CD4-positive, alpha-beta T cell treated with Interleukin-15 for 1 hour (primary cell): ENCODE measurements at places on chromosomes 6 and 20.

- no peak for DNase-seq
These were observed 107.4 kb downstream of the PREX1 start for GRCh38 chr20:48720256-48720985.

DNA sequence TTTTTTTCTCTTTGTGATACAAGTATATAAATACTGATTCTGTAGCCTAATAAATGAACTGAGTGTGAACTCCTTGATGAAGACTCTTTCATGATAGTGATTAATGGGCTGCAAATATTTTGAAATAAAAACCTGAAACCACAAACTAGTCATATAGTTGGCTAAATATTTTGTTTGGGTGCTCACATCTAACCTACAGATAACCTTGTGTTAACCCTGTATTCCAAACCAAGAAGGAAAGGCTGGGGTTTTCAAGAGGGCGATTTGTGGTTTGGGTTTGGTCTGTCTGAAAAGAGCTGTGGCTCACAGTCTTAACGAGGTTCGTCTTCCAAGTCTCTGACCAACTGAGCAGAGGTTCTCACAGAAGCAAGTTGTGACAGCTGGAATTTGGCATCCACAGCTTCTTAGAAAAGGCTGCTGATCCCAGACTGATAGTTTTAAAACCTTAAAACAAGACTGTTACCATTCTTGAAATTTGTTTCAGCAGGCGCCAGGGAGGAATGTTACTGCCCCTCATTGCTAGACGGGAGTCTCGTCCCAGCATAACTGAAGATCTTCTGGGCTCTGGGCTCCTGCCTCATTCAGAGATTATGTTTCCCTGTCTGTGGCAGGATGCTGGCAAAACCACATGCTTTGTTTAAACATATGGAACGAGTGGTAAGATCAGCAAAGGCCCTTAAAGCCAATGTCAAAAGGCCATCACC, 736.4 kb upstream of the MARCKS start:
- no peak for DNase-seq

DNA sequence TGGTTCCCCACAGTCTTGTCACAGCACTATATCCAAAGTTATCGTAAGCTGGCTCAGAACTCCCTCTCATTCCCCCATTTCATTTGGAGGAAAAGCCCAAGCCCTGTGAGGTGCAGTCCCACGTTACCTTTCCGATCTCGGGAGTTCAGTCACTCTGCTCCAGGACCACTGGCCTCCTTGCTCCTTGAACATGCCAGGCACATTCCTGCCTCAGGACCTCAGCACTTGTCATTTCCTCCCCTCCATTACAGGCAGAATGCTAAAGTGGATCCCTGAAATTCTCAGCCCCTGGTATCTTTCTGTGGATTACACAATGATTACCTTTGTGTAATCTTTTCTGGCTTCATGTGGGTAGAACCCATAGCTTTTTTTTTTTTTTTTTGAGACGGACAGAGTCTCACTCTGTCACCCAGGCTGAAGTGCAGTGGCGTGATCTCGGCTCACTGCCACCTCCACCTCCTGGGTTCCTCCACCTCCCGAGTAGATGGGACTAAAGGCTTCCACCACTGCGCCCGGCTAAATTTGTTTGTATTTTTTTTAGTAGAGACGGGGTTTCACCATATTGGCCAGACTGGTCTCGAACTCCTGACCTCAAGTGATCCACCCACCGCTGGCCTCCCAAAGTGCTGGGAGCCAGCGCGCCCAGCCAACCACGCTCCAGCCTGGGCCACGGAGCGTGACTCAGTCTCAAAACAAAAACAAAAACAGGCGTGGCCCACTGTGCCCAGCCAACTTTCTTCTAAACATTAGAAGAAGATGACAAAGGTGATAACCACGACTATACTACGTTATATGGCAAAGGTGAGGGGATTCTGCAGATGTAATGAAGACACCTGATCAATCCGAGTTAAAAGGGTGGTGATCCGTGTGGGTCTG, 4.0 kb upstream of the OXT start:
- DNase-seq = no peak

DNA sequence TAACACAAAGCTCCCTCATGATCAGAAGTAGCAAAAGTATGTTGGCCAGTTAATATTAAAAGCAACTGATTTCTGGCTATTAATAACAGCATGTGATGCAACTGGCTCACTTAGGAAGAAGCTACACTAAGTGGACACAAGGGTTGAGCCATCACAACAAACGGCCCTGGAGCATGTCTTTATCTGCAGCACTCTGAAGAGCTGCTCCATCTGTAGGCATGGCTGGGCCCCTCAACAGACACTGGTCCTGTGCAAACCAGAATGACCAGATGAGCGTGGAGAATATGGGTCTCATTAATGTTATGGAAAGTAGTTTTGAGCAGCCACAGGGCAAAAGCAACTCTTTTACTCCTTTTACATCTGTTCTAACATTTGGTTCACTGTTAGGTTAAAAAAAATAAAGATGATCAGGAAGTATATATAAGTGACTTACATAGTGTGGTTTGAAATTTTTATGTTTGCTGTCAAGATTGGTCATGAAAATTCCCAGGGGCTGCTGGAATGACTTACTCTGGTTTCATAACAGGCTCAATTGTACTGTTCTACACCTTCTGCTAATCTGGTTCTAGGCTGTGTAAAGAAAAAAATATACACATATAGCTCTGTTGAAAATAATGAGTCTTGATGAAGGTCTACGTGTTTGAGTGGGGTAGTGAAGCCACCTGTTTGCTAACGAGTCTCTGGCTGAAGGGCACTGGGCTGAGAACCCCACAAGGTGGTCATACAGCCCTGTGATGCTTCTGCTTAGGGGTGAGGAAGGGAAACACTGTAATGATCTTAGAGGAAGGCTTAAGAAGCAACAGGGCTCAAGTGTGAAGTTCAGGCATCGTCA, 58.1 kb downstream of the INSM1 start:
- DNase-seq = no peak

GRCh38 chr20:59145924-59146779, 17.5 kb upstream of the ZNF831 start:
- peak; percentile 56 for DNase-seq
